ENCODE measurements at places on chromosomes 13 and 19.

GRCh38 chr19:4279530-4280422 is 710 bp downstream of the SHD start:
- DNase-seq, result no peak

DNA sequence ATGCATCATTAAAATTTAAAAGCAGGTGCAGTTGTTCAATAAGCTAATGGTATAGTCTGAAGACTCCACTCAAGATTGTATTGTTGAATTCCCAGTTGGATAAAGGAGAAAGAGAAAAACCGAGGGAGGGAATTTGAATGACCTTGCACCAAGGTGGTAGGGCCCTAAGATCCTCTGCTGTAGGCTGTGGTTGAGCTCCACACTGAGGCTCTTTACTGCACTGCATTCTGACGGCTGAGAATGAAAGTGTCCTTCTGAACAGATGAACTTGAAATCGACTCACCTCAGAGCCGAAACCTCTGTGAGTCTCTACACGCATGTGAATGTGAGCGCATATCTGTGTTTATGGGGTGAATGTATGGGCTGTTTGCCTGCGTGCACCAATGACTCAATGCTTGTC is 388.9 kb upstream of the DACH1 start:
- DNase-seq, result peak; percentile 12

GRCh38 chr19:12607631-12608030 is 3.0 kb downstream of the ZNF490 start:
- no peak for DNase-seq

DNA sequence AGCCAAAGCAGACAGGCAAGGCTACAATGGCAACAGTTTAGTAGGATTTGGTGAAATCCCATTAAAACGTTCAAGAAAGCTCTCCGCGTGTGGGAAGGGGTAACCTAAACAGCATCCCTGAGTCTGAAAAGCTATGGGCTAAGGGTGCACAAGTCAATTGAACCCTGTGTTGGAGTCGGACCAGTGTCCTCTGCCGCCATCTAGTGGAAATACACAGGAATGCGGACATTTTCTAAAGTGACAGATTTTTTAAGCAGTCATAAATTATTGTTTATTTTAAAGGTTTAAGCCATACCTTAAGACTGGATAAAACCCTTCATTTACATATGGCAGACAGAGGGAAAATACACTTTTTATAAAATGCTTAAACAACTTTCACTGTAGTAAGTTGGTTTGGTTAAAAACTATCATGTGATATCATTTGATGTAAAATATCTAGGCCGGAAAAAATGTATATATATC is 26.5 kb upstream of the LSM14A start:
- no peak for DNase-seq

DNA sequence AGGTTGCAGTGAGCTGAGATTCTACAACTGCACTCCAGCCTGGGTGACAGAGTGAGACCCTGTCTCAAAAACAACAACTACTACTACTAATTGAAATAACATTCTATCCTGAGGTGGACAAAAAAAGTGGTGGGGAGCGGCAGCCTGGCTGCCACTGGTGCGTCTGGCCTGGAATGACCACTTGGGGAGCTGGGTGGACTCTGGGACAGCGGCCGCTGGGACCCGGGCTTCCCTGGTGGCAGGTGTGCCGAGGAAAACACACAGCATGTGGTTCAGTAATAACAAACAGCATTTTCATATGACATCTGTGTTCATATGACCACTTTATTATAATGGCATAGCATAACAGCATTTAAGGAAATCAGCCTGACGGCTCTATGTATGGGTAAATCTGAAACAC is 33.9 kb downstream of the TFDP1 start:
- DNase-seq, result no peak

GRCh38 chr19:57068921-57069697 is 50.7 kb upstream of the USP29 start:
- no peak for DNase-seq

DNA sequence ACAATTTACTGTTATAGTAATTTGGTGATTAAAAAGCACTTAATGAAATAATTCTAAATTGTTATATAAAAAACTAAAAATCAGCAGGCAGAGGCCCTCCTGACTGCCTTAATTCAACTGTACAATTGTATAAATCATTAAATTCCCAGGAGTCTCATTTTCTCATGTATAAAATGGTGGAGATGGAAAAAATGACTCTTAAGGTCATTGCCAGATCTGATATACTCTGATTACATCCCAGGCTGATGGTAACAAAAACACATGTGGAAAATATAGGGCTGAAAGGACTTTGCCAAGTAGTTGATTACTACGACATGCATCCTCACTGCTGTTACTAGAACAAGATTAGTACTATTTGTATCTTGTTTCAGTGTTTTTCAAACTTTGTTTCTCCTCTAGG is 1020.0 kb upstream of the SLC10A2 start:
- no peak for DNase-seq

DNA sequence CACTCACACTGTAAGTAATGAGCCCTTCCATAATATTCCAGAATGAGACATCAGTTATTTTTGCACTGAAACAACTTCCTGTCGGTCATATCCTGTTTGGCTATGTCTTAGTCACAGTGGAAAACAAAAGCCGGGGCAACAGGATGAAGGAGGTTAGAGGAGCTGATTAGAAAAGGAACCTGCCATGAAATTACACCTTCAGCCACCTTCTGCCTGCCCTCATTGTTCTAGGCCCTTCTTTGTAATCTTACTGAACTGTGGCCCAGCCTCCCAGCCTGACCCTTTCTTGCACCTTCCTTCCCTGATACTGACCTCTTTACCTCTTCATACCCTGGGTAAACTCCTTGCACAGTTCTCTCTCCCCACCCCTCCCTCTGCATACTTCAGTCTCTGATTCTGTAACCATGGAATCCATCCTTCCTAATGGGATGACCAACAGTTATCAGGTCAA is 67.3 kb downstream of the DOCK9 start:
- no peak for DNase-seq

GRCh38 chr13:75458696-75459422 is 23.1 kb downstream of the TBC1D4 start:
- no peak for DNase-seq

DNA sequence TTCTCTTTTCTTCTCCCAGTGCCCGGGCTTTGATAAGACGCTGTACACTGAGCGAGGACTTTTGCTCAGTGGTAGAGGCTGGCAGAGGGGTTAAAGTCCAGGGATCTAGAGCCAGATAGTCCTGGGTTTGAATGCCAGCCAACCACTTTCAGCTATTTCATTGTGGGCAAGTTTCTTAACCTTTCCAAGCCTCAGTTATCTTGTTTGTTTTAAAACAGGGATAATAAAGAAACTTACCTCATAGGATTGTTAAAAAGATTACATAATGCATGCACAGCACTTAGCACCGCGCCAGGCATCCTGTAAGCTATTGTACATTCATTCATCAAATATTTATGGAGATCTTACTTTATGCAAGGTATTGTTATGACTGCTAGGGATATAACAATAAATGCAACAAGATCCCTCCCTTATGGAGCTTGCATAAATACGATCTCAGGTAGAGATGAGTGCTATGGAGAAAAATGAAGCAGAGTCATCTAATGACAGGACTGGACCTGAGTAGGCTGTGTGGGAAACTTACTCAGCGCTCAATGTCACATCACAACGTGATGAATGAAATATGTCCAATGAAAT is 70.8 kb downstream of the LNX2 start:
- no peak for DNase-seq

- DNase-seq, result no peak
Measured at GRCh38 chr13:111181977-111182376, 66.9 kb downstream of the ARHGEF7 start.

- DNase-seq, result no peak
Measured at GRCh38 chr19:16156904-16157303, 13.4 kb downstream of the HSH2D start.

DNA sequence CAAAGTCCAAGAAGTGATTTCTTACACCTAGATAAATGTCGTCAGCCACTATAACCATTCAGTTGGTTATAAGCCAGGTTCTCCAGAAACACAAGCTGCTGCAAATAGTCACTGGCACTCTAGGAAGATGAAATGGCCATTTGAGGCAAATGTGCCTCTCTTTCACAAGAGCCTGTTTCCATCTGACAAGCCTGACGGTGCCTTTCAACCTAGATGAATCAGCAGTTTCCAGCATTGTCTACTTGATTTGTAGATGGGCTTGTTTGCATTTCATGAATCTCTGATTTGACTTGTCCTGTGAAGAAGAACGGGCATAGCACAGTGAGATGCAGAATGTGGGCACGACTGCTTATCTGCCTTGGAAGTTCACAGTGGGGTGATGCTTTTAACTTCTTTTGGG is 327.2 kb downstream of the LMO7 start:
- no peak for DNase-seq

- no peak for DNase-seq
Measured at GRCh38 chr13:113445791-113446487, 7.3 kb downstream of the ADPRHL1 start.

DNA sequence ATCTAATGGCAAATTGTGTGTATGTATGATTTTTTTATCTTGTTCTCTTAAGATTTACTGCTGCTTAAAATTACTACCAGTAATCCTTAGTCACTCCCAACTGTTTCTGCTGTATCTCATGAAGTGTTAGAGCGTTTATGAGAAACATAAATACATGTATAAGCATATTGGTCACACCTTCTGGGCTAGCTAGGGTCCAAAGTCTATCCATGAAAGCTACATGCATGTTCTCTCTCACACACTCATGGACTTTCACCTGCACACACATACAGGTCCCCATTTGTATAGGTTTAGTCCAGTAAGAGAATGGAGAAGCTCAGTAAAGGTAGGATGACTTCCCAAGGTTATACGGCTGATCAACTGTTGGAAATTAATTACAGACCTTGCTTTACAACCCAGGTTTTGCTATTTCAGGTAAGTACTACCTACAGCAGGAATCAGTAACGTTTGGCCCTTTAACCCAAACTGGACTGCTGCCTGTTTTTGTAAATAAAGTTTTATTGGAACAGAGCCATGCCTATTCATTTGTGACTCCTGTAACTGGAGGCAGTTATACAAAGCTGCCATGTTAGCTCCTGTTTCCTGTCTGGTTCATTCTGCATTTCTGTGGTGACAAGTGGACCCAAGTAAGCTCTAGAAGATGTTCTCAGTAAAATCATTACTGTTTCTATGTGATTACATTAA is 15.3 kb downstream of the METTL21C start:
- DNase-seq, result no peak

DNA sequence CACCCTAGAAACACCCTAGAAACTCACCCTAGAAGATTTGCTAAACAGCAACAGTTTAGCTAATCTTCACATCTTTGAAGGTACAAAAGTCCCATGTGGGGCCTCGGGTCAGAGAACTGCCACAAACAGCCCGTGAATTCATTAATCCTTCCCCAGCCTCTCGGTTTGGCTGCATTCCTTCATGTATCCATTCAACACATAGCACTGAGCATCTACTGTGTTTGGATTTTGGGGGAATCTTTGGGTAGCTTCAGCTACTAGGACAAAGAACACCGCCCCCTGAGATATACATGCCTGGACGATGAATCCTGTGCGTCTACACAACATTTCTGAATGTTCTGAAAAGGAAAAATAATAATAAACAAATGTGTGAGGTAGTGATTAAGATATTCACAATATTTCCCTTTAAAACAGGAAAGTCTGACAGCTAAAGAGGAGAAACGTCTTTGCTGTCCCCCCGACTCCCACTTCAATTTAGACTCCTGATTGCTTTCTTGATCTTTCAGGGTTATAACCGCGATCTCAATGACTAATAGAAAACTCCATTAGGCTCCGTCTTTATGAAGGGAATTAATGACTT is 63.5 kb downstream of the ALOX5AP start:
- DNase-seq, result no peak

Measured in DMS 273 treated with DMSO at 0.1 percent for 48 hours (cell line).